ENCODE measurements at places on chromosomes 12 and 14.

DNA sequence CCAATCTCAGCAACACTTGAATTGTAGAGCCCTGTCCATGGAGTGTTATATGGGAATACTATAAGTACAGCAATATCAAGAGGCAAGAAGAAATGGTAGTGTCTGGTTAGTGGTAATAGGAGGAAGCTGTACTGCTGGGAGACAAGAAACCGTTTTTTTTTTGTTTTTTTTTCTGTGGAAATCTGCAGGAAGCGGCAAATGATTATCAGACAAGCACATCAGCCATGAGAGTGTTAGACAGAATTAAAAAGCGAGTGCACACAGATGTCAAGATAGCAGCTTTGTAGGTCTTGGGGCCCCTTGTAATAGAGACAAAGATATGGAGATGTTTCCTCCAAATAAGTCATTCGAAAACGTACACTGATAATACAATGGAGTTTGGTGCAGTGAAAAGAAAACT, 6.7 kb downstream of the TESPA1 start:
- no peak for DNase-seq

GRCh38 chr14:61925043-61925442, 162.8 kb downstream of the SNAPC1 start:
- DNase-seq: peak; percentile 27

GRCh38 chr12:124222368-124223245, 72.3 kb upstream of the RFLNA start:
- no peak for DNase-seq

DNA sequence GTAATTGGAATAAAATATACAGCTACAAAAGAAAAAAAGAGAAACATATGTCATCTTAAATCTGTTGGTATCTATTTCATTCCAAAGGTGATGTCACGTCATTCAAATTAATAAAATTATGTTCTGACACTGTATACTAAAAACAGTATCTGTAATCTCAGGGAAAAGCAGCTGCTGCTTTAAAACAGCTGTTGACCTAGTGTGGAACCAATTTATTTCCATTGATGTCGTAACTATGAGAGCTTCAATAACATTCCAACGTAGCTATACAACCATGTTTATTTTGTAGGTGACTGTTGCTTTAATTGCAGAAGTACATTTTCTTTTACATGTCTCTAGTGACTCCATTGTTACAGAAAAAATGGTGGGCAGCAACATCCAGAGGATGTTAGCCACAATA, 571.7 kb downstream of the RPS29 start:
- no peak for DNase-seq

DNA sequence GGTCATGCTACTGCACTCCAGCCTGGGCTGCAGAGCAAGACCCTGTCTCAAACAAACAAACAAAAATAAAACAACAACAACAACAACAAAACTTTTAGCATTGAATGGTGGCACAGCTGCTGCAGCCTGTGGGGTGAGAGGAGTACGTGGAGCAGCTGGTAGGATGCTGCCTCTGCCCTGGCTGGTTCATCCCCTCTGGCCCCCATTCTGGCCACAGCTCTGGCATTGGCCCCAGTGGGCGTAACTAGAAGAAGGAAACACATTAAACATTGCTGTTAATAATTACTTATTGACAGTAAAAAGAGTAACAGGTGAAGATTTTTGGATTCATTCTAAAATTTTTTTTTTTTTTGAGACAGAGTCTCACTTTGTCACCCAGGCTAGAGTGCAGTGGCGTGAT, 28.8 kb upstream of the C2CD5 start:
- DNase-seq: no peak

DNA sequence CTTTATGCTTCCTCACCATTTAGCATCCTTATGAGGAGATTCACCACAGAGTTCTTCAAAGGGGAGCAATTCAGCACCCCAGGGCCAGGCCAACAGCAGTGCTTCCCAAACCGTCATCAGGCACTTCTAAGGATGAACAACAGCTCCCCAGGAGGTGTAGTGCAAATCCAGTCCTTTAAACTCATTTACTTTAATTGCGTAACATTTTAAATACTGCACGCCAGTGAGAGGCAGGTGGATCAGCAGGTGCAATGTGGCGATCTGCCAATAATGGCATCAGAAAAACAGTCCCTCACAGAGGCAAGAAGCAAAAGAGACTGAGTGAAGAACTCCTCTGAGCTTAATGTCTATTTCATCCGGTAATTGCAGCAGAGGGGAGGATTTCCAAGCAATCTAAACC, 770.9 kb upstream of the FOXG1 start:
- no peak for DNase-seq

- DNase-seq: peak; percentile 52
These were observed 13.1 kb downstream of the CCDC85C start for GRCh38 chr14:99590746-99591555.

DNA sequence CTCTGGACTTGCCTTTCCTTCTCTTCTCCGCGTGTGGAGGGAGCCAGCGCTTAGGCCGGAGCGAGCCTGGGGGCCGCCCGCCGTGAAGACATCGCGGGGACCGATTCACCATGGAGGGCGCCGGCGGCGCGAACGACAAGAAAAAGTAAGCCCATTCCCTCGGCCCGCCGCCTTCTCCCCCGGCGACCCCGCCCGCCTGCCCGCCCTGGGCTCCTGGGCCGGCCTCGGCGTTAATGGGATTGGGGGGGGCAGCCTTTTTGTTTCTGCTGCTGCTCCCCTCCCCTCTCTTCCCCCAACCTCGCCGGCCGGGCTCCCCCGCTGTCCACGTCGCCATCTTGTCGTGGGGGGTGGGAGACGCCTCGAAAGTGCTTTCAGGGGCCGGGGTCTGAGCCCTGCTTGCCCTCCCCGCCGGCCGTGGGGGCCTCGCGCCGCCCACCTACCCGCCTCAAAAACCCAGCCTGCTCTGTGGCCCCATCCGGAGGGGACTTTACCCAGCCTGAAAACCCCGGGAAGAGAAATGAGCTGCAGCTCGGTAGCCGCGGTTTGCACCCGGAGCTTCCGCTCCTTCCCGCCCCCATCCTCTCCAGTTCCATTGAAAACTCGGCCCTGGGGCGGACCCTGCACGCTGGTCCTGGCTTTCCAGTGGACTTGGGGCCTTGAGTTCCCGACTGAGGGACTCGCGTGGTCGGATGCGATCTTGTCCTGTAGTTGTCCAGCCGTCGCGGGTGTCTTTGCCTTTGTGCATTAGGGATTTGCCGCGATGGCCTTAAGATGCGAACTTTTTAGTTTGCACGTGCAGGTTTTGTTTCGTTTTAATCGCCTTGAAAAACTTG, 598 bp downstream of the HIF1A start:
- peak; percentile 59 for DNase-seq
